ENCODE measurements at places on chromosomes 2 and 18.

DNA sequence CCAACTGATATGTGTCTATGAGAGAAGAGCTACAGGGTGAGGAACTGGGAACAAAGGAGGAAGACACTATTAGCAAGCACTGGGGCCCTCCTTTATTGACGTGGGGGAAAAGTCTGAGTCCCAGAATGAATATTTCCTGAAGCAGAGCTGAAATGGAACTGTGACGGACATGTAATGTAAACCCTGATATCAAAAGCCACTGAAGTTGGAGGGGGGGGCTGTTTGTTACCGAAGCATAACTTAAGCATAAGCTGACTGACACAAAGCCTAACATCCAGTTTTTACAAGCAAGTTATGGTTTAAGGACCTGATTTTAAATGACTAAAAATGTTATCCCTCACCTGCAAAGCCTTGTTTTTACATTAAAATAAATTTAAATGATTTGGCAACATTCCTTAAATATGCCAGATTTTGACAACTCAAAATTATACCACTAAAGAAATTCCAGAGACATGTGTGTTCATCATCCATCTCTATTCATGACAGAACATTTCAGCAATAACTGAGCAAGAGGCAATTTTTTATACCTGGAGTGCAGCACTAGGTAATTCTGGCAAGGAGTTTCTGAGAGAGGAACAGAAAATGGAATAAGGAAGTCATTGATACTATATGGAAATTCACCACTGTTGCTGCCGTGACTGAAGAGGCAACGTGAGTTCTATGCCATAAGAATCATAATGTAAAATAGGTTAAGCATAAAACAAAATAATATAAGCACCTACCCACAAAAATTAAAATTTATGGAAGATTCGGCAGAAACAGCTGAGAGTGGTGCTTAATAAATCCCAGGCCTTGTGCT lies 186.0 kb downstream of the AFF3 start:
- DNase-seq, result no peak

GRCh38 chr18:76803413-76803812 lies 18.9 kb upstream of the ZNF236 start:
- no peak for DNase-seq

DNA sequence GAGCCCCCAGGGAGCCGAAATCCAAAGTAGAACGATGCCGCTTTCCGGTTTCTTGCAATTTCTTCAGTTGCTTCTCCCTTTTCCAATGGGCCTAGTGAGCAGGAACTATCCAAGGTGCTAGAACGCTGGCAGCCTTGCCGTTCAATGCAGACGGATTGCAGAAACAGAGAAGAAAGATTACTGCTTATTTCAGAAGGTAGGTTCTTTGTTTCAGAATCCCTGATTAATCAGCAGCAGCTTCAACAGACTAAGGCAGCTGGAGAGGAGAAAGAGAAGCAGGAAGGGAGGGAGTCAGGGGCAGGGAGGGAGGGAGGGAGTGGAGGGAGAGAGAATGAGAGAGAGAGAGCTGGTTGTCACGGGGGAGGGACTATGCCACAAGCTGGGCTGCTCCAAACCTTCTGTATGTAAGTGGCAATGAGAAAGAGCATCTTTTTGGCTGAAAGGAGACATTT lies 576 bp downstream of the NYAP2 start:
- DNase-seq, result peak; percentile 6

GRCh38 chr2:132544006-132544630 lies 125.9 kb downstream of the LYPD1 start:
- no peak for DNase-seq

- DNase-seq, result no peak
Measured at GRCh38 chr2:225008179-225008856, 34.0 kb downstream of the DOCK10 start.

DNA sequence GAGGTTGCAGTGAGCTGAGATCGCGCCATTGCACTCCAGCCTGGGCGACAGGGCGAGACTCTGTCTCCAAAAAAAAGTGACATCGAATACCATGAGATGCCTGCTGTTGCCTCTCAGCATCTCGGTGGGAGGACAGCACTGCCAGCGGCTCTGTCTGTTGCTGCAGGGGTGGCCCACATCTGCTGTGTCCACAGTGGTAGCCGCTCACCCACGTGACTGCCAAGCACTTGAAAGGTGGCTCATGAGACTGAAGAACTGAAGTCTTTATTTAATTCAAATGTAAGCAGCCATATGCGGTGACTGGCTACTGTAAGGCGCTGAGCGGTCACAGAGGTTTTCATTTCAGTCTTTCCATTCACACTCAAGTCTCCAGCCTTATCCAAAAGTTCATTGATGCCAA lies 25.8 kb downstream of the IMPA2 start:
- no peak for DNase-seq

GRCh38 chr2:9191041-9191481 lies 15.6 kb upstream of the ASAP2 start:
- no peak for DNase-seq

- DNase-seq, result no peak
Measured at GRCh38 chr2:210009126-210009525, 6.7 kb downstream of the RPE start.

- DNase-seq, result no peak
Measured at GRCh38 chr2:98357849-98358248, 11.6 kb downstream of the CNGA3 start.

GRCh38 chr2:88829607-88830463 lies 138.4 kb downstream of the RPIA start:
- no peak for DNase-seq

DNA sequence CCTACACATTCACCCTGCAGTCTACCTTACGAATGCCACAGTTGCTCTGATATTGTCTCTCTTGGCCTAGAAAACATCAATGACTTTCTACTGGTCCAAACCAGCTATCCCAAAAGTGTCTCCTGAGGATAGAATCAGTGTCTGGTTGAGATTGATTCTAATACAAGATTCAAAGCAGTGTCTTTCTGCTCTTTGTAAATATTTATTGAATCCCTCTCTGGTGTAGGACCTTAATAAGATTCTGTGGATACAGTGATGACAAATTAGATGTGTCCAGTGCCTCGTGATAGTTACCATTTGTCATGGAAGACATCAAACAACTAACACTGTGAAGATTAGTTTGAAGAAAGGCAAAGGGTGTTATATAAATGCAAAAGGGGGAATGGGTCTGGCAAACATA lies 380.7 kb upstream of the TRIB2 start:
- DNase-seq, result no peak

DNA sequence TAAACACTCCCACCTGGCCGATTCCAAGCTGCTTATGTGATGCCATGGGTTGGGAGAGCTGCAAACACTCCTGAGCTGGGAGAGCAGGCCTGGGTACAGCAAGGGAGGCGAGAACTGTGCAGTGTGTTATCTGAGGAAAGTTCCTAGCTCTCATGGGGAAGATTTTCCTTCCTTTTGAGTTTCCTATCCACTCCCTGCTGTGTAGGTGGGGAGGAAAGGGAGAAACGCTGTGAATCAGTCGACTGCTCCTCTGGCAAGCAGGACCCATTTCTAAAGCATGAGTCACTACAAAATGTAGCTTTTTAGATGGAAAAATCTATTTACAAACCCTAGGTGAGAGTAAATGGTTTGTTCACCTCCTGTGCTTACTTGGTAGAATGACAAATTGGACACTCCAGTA lies 80.4 kb downstream of the SH3RF3 start:
- no peak for DNase-seq

DNA sequence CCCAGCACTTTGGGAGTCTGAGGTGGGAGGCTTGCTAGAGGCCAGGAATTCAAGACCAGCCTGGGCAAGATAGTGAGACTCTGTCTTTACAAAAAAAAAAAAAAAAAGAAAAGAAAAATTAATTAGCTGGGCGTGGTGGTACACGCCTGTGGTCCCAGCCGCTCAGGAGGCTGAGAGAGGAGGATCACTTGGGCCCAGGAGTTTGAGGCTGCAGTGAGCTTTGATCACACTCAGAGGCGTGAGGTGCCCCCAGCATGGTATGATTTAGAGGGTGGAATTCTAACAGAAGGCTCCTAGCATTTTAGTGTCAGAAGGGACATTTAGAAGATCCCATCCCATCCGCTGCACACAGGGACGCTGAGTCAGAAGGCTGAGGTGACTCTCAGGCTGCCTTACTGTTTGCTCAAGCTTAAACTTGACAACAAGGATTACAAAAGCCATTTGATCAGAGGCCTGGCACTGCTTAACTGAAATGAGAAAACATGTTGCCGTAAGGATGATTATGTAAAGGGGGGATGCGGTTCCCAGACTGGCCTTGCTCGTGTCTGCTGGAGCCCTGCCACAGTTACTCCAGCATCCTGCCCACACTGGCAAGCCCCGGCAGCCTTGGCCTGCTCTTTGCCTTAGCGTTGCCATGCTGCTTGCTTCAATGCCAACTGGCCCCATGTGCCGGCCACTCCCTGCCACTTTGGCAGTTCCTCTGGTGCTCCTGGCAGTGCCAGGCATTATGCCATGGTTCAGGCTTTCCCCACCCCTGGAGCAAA lies 45.6 kb upstream of the SLC1A4 start:
- DNase-seq, result no peak

- no peak for DNase-seq
Measured at GRCh38 chr2:28348921-28349320, 43.7 kb upstream of the FOSL2 start.

DNA sequence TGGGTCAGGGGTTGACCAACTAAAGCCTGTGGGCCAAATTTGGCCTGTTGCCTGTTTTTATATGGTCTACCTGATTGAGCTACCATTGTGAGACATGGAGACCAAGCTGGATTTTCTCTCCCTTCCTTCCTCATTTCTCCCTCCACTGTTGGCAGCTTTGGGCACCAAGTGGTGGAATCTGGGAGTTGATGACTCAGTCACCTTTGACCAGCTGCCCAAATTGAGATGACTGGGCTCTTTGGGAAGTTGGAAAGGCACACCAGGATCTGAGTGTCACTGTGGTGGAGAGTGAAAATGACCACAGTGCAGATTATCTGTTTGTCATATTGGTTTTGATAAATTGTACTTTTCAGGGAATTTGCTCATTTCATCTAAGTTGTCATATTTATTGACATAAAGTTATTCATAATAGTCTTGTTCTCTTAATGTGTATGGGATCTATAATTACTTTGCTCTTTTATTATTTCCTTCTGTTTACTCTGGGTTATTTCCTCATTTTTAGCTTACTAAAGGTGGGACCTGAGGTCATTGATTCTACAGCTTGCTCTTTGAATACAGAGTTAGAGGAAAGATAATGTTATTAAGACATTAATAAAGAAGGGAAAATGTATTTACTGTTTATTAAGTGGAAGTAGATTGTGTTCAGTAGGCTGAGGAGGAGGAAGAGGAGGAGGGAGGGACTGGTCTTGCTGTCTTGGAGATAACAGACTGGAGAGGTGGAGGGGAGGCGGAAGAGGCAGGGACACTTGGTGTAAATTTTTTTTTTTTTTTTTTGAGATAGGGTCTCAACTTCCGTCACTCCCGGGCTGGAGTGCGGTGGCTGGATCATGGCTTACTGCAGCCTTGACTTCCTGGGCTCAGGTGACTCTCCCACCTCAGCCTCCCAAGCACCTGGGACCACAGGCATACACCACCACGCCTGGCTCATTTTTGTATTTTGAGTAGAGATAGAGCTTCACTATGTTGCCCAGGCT lies 31.8 kb downstream of the AGFG1 start:
- DNase-seq, result no peak

GRCh38 chr2:190636361-190636760 lies 12.5 kb upstream of the NAB1 start:
- no peak for DNase-seq

DNA sequence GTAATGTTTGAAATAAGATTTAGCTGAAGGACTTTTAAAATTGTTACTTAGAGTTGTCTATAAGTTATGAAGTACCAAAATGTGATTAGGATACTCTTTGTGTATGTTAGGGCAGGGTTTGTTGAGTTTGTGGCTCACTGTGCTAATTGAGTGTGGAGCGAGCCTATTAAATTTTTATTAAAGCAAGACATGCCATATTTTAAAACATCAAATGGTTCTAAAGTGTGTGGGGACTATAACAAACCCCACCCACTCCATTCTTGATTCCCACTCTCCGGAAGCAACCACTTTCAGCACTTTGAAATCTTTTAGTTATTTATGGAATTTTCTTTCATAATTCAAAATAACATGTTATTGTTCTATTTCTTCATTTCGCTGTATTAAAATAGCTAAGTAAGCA lies 1.8 kb downstream of the HNMT start:
- no peak for DNase-seq

DNA sequence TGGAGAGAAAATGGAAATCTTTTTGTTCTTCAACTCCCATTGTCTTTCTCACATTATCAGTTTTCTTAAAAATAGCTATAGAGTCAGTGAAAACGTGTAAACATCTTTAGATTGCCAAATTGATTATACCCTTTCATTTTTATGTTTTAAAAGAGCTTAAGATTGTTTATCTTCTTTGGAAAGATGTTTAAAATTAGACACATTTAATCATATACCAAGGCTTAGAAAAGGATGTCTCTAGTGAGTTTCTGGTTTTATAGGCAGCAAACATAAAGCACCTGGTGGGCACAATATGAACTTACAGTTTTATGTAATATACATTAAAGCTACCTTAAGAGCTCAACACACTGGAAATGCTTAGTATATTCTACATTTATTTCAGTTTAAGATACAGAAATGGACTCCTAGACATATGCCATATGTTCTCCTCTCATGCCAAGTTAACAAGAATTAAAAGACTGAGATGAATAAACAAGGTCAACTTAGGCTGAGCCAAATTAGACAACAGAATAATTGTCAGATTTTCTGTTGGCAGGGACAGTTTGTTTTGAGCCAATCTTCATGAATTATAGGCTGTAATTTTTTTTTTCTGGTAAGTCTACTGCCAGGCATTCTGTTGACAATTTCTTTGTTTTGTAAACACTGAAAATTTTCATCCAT lies 112.7 kb downstream of the OTX1 start:
- peak; percentile 4 for DNase-seq

DNA sequence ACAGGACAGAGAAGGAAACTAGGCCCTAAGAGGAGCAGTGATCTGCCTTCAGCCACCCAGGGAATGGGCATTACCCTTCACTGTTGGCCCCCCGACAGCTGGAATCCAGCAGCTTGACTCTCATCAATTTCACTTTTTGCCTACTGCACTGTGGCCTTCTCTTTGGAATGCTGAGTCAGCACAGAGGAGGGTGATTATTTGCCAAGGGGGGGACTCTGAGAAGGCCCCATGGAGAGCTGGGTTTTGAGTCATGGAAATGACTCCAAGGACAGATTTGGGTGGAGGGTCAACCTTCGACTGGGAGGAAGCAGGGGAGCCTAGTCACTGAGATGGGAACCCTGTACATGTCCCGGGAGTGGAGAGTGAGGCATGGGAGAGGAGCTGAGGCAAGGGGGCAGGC lies 38.1 kb upstream of the NTSR2 start:
- no peak for DNase-seq

- no peak for DNase-seq
Measured at GRCh38 chr2:239167011-239167673, 233.7 kb downstream of the HDAC4 start.

- DNase-seq, result no peak
Measured at GRCh38 chr2:54454548-54455130, 1.5 kb upstream of the SPTBN1 start.

DNA sequence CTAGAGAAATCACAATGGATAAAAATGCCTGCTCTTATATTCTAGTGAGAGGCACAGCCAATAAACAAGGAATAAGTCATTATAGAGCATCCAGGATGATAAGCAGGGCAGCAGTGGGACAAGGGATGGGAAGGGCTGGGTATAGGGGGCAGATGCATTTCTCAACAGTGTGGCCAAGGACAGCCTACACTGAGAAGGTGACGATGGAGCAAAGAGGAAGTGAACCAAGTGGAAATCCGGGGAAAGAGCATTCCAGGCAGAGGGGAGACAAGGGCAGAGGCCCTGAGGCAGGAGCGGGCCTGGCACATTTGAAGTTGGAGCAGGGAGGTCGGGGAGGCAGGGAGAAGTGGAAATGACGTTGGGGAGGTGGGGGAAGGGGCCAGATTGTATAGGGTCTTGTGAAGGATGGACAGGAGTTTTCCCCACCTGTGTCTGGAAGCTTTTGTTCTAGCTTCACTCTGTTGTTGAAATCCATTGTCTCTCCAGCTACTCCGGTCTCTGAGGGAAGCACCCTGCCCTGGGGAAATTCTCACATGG lies 17.6 kb downstream of the TMEM177 start:
- DNase-seq, result no peak
